ENCODE measurements at places on chromosomes 11 and 22.

- no peak for DNase-seq
Measured at GRCh38 chr11:1773131-1773993, 9.6 kb upstream of the CTSD start.

- DNase-seq: no peak
Measured at GRCh38 chr22:23419171-23419570, 160.9 kb downstream of the IGLL1 start.

DNA sequence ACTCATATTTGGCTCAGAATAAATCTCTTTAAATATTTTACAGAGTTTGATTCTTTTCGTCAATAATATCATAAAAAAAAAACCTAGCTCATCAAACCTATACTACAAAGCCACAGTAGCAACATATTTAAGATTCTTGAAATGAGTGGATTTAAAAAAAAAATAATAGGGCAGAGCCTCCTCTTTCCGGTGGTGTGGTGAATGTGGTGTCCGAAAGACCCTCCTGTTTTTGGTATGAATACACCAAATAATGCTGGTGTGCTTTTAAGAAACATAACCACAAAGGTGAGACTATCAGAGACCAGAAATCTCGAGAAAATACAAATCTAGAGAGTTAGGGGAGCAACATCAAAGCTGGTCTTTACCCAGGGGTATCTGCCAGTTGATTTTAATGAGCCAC lies 342.6 kb downstream of the TBC1D22A start:
- no peak for DNase-seq

DNA sequence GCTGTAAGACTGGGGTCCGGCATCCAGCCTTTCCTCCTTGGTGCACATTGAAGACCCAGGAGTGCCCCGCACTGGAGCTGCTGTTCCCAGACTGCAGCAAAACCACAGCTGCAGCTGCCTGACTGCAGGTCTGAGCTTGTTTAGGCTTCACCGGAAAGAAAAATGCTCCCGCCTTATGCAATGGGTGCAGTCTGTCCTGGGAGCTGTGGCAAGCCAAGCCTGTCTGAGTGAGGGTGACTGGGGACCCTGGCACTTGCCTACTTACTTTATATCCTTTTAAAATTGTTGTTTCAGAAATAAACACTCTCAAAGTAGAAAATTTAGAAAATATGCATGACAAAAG lies 23.3 kb upstream of the CD44 start:
- DNase-seq: no peak

DNA sequence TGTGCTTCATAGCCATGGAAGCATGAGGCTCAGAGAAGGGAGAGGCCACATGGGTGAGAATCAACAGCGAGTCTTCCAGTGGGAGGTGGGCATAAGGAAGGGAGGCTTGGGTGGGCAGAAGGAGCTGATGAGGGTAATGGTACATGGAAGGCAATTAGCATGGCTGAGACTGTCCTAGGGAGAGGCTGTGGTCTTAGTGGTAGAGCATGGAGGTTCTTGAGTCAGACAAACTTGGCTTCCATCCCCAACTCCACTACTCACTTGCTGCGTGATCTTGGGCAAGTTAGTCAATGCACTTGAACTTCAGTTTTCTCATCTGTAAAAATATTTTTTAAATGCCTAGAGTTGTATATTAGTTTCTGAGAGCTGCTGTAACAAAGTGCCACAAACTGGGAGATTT lies 227.2 kb upstream of the E2F8 start:
- DNase-seq: no peak

DNA sequence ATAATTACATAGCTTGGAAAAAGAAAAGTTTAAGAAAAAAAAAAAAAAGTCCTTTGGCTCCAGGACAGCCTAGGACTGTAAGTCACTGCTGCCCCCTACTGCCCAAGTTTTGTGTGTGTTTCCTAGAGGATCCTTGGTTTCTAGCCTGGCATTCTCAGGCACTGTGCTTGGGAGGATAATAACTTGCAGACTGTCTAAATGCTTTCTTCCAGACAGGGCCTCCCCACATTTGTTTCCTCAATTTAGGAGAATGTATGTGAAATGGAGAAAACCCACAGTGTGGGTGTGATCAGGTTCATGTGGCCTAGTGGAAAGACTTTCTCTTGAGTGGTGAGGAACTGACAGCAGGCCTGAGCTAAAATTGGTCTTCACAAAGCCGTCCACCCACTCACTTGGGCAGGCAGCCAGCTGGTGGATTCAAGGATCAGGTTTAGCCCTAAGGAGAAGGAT lies 191.0 kb downstream of the NAV2 start:
- peak; percentile 55 for DNase-seq

GRCh38 chr11:35073691-35074419 lies 65.1 kb upstream of the CD44 start:
- DNase-seq: no peak
